NCI-H2029 treated with DMSO at 0.1 percent for 48 hours (cell line): ENCODE measurements at places on chromosomes 2 and 18.

DNA sequence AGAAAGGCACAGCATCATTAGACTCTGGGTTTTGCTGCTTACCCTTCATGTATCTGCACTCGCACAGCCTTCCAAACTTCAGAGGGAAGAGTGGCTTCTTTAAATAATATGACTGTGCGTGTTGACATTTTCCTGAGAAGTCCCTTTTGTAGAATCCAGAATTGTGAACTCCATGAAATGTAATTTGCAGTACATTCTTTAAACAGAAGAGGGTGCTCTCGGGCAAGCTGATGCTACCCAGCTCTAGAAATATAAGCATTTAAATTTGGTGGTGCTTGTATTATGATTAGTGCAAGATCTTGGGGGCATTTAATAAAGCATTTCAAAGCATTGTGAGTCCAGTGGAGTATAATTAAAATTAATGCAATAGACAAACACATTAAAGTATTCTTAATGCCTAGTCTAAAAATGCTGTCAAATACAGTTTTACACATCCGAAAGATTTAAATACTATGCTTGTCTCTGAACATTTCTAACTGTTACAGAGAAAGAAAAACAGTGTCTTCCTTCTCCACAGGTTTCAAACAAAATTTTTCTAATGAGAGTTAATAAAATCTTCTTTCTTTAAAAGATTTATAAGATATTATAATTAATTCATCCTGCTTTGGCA is 17.3 kb upstream of the GTF2A1L start:
- DNase-seq: peak; percentile 15

- no peak for DNase-seq
Measured at GRCh38 chr18:9681217-9681616, 26.9 kb upstream of the RAB31 start.

DNA sequence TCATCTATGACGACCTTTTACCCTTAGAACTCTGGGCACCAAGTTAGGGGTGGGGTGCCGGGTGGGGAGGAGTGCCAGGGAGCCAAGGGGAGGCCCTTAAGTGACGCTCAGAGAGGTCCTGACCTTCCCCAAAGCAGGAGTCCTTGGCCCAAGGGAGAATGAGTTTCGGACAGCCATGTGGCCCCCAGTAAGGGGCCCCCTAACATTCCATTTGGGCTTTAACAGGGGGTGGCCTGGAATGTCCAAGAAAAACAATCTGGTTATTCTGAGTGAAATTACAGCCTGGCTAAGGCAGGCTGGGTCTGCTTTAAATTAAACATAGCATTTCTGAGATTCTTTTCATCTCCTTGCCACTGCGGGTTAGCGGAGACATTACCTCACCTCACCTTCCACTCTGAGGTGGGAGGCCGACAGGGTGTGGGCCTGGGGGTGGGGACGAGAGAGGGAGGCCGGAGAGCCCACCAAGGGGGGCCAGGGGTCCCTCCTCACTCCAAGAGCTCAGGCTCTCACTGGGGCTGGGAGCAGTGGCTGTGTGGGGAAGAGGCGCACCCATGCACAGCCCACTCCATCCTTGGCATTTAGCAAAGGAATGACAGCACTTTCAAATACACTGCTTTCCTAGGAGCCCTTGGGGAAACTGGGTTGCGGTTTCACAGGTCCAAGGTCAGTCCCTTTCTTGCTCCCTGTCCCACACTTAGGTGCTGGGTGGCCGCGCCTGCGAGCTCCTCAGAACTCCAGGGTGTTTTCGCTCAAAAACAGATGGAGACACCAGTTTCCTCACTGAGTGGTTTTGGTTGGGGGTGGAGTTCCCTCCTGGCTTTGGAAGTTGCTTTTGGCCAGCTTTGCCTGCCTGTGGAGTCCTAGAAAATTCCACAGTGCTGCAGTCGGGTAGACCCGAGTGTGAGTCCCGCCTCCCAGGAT is 107.4 kb downstream of the POLR1A start:
- no peak for DNase-seq

GRCh38 chr2:44392338-44392943 is 30.7 kb downstream of the CAMKMT start:
- DNase-seq: peak; percentile 3
